ENCODE measurements at places on chromosomes 3 and 15.

- DNase-seq: no peak
Observed at GRCh38 chr15:64645995-64646394, 129.4 kb downstream of the RBPMS2 start.

DNA sequence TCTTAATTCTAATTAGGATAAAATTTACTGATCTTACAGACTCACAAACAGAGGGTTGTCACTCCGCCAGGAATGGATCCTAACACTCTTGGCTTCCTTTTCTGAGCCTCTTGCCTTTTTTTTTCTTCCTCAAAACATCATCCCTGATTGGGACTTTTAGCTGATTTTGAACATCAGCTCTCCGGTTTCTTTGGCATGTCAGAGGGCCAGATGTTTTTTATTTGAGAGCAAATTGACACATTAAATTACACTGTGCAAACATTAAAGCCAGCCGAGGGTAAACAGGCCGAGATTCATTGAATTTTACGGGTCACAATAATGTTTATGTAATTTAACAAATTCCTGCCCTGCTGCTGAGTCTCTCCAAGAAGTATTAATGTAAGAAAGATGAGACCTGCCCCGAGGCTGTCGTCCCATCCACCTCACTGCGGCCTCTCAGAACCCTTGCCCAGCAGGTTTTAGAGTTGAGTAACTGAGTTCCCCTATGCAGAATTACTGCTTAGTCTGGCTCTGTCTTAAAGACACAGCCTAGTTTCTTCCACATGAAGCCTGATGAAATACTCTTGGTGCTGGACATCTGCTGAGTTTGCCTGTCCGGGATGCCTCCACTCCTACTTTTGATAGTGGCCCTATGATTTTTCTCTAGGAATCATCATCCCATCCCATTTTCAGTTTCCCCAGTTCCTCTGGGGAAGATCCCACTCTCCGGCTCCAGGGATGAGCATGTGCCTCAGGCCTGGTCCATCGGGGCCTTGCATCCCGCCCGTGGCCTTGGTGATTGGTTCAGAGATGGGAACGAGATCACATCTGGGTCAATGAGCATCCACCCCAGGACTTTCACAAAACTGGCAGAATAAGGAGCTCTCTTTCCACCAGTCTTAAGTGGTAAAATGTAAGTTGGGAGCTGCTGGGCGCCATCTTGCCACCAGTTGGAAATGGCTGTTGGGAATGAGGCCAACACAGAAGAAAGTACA is 226.6 kb upstream of the TLE3 start:
- DNase-seq: peak; percentile 88

- no peak for DNase-seq
Observed at GRCh38 chr3:171541181-171541580, 81.0 kb upstream of the TNIK start.

DNA sequence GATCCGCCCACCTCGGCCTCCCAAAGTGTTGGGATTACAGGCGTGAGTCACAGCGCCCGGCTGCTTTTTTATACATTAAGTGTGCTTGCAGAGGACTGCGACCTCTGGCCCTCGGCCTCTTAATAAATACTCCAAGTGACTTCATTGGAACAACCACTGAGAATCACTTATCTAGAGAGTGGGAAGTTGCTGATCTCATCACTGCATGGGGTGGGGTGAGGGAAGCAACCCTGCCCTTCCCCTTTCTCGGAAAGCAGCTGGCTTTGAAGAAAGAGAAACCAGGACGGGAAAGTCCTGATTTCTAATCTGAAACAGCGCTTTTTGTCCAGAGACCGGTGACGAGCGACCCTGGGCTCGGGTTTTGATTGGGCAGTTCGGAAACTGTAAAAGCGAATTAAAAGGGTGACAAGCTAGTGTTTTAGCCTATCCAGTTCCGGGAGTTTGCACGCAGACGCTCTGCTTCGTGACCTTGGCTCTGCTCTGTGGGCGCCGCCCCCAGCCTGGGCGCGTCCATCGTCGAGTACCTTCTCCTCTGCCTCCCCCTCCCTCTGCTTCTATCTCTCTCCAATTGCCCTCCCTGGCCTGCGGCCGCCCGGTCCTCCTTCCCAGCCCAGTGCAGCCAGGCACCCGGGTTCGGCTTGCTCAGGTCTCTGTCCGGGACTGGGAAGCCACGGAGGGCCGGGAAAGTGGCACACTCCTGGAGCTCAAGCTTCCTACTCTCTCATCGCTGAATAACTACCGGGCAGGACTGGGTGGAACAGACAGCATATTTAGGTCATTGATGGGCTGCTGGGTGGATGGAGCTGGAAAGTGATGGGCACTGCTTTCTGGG is 7.5 kb upstream of the TRIM69 start:
- DNase-seq: peak; percentile 98

- no peak for DNase-seq
Observed at GRCh38 chr15:64515196-64515595, 54.8 kb downstream of the ZNF609 start.

GRCh38 chr15:52124270-52124880 is 11.8 kb upstream of the BCL2L10 start:
- DNase-seq: peak; percentile 49

Data from fibroblast of upper back skin (primary cell).